ENCODE measurements at places on chromosomes 13 and 19.
A peak's percentile ranks its signal among the peaks of the same experiment; 100 is the strongest.

- peak; percentile 50 for DNase-seq
These were observed 20.0 kb downstream of the TICAM1 start for GRCh38 chr19:4811328-4812131.

DNA sequence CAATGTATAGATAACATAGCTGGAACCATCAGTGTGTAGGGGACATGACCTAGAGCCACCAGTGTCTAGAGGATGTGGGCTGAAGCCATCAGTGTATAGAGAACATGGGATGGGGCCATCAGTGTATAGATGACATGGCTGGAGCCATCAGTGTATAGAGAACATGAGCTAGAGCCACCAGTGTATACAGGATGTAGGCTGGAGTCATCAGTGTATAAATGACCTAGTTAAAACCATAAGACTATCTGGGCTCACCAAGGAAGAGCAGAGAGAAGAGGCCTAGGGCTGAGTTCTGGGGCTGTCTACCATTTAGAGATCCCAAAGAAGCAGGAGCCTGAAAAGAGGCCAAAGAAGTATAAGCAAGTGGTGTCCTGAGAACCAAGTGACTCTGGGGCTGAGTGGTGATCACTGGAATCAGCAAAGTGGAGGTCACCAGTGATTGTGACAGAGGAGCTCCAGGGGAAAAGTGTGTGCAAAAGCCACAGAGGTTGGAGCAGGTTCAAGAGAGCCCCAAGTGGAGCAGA lies 41.0 kb downstream of the RFX2 start:
- no peak for DNase-seq

- peak; percentile 40 for DNase-seq
These were observed 915 bp downstream of the SHC2 start for GRCh38 chr19:459724-460511.

- peak; percentile 64 for DNase-seq
These were observed 1.8 kb downstream of the GADD45B start for GRCh38 chr19:2477732-2478191.

DNA sequence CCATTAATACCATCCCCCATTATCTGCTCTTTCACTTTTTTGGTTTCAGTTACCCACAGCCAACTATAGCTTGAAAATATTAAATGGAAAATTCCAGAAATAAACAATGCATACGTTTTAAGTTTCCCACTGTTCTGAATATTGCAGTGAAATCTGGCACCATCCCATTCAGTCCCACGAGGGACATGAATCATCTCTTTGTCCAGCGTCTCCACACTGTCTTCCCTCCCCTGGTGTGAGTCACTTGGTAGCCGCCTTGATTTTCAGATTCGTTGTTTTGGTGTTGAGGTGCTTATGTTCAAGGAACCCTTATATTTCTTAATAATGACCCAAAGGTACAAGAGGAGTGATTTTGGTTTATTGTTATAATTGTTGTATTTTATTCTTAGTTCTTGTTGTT lies 246.1 kb downstream of the DCT start:
- peak; percentile 90 for DNase-seq

DNA sequence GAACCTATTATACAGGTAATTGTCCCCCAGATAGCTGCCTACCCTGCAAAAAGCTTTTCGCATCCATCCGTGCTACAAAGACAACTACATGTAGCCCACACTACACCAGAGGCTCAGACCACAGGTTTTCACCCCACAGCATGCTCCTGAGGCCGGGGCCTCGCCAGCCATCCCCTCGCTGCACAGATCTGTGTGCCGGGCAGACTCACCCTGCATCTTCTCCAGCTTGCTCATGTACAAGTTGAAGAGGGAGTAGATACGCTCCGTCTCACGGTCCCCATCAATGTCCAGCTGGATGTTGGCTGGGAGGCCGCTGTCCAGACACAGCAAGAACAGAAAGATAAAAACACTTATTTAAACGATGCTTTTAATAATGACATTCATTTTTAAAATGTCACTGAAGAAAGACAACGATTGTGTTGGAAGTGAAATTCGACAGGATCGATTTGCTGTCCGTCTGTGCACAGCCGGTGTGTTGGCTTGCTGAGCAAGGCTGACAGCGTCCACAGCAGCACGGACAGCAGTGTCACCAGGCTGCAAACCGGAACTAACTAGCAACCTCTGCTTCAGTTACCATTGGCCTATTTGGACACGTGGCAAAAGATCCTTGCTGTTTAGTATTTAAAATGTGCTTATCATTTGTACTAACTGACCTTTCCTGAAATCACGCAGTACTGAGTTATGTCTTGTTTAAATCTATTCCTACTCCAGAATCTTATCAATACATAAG lies 18.6 kb upstream of the C13orf46 start:
- DNase-seq, result no peak

GRCh38 chr13:40383885-40384284 lies 282.6 kb downstream of the FOXO1 start:
- no peak for DNase-seq

GRCh38 chr13:79780240-79780639 lies 299.3 kb downstream of the NDFIP2 start:
- peak; percentile 60 for DNase-seq

DNA sequence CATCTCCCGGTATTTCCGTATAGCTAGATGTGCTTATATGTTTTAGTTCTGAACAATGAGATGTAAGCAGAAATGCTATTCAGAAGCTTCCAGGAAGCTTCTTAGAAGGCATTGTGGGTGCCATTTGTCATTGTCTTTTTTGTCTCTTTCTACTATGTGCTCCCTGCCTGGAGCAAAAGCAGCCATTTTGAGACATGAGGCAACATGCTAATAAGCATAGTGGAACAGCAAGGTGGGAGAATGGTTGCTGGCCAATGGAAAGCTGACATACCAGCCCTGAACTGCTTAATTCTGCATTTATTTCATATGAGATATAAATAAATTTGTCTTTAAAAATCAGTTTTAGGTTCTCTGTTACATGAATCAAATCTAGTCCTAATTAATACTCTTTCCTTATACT lies 299.7 kb downstream of the LMO7 start:
- DNase-seq, result no peak

DNA sequence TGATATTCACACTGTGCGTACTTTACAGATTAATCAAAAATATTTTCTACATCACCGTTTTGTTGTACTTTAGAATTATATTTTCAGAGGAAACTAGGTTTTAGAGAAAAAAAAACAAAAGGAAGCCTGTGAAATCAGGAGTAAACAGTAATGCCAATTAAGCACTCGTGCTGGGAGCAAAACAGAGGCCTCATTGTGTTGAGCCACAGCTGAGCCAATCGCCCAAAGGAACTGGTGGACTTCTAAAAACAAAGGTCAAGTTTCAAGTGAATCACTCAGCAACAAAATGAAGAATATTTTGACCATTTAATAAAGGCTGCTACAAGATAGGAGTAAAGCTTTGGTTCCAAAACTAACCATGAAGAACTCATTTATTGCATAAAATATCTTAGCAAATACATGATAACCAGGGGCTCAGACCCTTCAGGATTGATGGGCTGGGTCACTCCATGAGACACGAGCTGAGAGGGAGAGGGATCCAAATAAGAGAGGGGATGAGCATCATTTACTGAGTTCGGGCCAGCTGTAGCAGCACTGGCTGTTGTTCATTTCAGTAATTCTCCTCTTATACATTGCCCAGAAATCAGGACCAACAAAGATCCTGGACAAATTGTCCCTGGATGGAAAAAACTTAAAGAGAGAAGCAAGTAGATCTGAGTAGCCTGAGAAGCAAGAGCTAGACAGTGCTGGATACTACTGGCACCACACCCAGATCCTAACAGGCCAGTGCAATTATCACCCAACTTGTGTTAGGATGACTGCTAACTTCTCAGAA lies 8.3 kb upstream of the NALCN start:
- peak; percentile 36 for DNase-seq

DNA sequence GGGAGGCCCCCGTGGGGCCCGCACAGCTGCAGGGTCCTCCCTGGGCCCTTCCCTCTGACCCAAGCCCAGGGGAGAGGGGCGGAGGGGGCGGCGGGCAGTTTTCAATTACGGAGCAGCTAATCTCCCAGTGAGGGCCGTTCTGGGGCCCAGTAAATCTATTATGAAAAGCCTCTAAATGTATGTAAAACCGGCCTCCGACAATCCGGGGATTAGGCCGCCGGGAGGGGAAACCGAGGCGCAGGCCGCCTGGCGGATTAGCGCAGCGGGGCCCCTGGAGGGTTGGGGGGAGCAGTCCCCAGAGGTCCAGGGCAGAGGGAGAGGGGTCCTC lies 25.1 kb downstream of the EFNA2 start:
- no peak for DNase-seq
